ENCODE measurements at places on chromosomes 16 and 17. TPM values are rescaled to one million over a fixed set of nuclear protein-coding genes. Genes with fewer than 3 reads are reported as not detected.

DNA sequence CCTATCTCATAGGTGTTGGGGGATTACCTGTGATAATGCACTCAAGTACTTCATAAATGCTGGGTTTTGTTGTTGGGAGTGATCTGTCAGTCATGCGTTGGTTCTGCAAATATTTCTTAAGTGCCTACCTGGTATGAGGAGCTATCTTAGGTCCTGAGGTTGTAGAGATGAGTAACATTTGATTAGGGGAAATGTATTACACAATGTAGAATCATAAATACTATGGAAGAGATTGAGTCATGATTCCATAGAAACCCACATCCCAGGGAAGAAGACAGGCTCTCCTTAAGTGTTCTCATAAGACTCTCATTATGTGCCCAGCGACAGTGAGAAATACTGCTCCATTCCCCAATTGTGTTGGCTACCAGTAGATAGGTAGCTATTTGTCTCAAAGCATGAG is 240.1 kb downstream of the FTO start:
- no peak for DNase-seq
- no peaks in the 10 kb centered on the region for H3K36me3 ChIP-seq
- no peak overlapping the region for H3K27ac ChIP-seq
- H3K4me1 ChIP-seq = no peaks in the 10 kb centered on the region

GRCh38 chr16:8655184-8655717 is 19.2 kb upstream of the ABAT start:
- H3K4me1 ChIP-seq = no peaks in the 10 kb centered on the region
- no peak for DNase-seq
- H3K27ac ChIP-seq = no peak overlapping the region
- H3K27me3 ChIP-seq = peaks cover 7% of the 10 kb centered on the region

GRCh38 chr17:19384723-19385391 is 2.1 kb downstream of the MFAP4 start:
- peaks cover 19% of the 10 kb centered on the region for H3K4me1 ChIP-seq
- H3K36me3 ChIP-seq = peaks cover 63% of the 10 kb centered on the region
- H3K27ac ChIP-seq = no peak overlapping the region
- no peaks in the 10 kb centered on the region for H3K27me3 ChIP-seq
- no peak for DNase-seq
- no peak overlapping the region for H3K4me3 ChIP-seq

GRCh38 chr17:75509528-75510258 is 5.6 kb downstream of the CASKIN2 start:
- DNase-seq = no peak
- no peak overlapping the region for H3K4me3 ChIP-seq
- H3K27me3 ChIP-seq = no peaks in the 10 kb centered on the region
- H3K36me3 ChIP-seq = peaks cover 95% of the 10 kb centered on the region
- no peak overlapping the region for H3K27ac ChIP-seq
- H3K4me1 ChIP-seq = peaks cover 39% of the 10 kb centered on the region

- no peak for DNase-seq
- no peaks in the 10 kb centered on the region for H3K27me3 ChIP-seq
- H3K27ac ChIP-seq = no peak overlapping the region
- H3K4me1 ChIP-seq = no peaks in the 10 kb centered on the region
- H3K4me3 ChIP-seq = no peak overlapping the region
Observed at GRCh38 chr17:54980375-54980774, 11.8 kb downstream of the STXBP4 start.

GRCh38 chr17:66925811-66926500 is 38.6 kb upstream of the CACNG4 start:
- 0 out of 2 replicates have a peak, but pooled peaks cover 4% of the 10 kb centered on the region for H3K4me1 ChIP-seq
- no peak overlapping the region for H3K4me3 ChIP-seq
- peaks cover 12% of the 10 kb centered on the region for H3K27me3 ChIP-seq
- no peak for DNase-seq
- H3K36me3 ChIP-seq = no peaks in the 10 kb centered on the region

- H3K27ac ChIP-seq = no peak overlapping the region
- H3K4me3 ChIP-seq = no peak overlapping the region
- H3K36me3 ChIP-seq = no peaks in the 10 kb centered on the region
- DNase-seq = no peak
- peaks cover 12% of the 10 kb centered on the region for H3K27me3 ChIP-seq
- H3K4me1 ChIP-seq = no peaks in the 10 kb centered on the region
Observed at GRCh38 chr16:31423241-31423640, 4.9 kb downstream of the COX6A2 start.

DNA sequence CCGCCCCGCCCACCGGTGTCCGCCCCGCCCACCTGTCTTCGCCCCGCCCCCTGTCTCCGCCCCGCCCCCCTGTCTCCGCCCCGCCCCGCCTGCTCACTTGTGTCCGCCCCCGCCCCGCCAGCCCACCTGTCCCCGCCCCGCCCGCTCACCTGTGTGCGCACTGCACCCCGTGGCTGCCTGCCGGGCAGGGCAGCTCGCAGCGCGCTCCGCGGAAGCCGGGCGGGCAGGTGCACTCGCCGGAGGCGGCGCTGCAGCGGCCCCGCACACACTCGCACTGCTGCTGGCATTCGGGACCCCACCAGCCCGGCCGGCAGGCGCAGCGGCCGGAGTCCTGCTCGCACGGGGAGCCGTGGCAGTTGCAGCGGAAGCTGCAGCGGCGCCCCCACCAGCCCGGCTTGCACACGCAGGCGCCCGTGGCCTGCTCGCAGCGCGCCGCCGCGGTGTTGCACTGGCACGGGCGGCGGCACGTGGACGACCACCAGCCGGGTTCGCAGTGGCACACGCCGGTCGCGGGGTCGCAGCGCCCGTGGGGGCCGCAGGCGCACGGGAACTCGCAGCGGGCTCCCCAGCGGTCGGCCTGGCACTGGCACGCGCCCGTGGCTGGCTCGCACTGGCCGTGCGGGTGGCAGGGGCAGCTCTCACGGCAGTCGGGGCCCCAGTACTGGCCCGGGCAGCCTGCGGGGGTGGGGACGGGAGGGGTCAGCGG is 2.1 kb downstream of the SCARF1 start:
- H3K27ac ChIP-seq = no peak overlapping the region
- peak overlapping the region; percentile 30 for H3K4me3 ChIP-seq
- no peaks in the 10 kb centered on the region for H3K27me3 ChIP-seq
- peaks cover 21% of the 10 kb centered on the region for H3K4me1 ChIP-seq
- H3K36me3 ChIP-seq = peaks cover 7% of the 10 kb centered on the region

- no peak for DNase-seq
- H3K27me3 ChIP-seq = no peaks in the 10 kb centered on the region
Observed at GRCh38 chr16:83706394-83706793, 101.4 kb upstream of the HSBP1 start.

ABCC11 gene
- total RNA-seq = not detected

GRCh38 chr17:396788-397187 is 44.2 kb upstream of the RPH3AL start:
- no peaks in the 10 kb centered on the region for H3K36me3 ChIP-seq
- H3K4me1 ChIP-seq = no peaks in the 10 kb centered on the region
- DNase-seq = no peak

GRCh38 chr16:77991701-77992100 is 30.6 kb upstream of the CLEC3A start:
- H3K27me3 ChIP-seq = no peaks in the 10 kb centered on the region
- no peak overlapping the region for H3K4me3 ChIP-seq
- no peaks in the 10 kb centered on the region for H3K4me1 ChIP-seq
- no peak overlapping the region for H3K27ac ChIP-seq
- H3K36me3 ChIP-seq = no peaks in the 10 kb centered on the region
- DNase-seq = no peak
